ENCODE measurements at places on chromosomes 12 and 14. TPM values are rescaled to one million over a fixed set of nuclear protein-coding genes. Genes with fewer than 3 reads are reported as not detected.

- H3K36me3 ChIP-seq, result no peaks in the 10 kb centered on the region
- H3K4me1 ChIP-seq, result no peaks in the 10 kb centered on the region
- DNase-seq, result no peak
- H3K27me3 ChIP-seq, result no peaks in the 10 kb centered on the region
- no peak overlapping the region for H3K4me3 ChIP-seq
Measured at GRCh38 chr12:97061171-97061570, 154.1 kb downstream of the NEDD1 start.

GRCh38 chr12:46553266-46553665, 180.7 kb upstream of the SLC38A2 start:
- H3K4me3 ChIP-seq, result no peak overlapping the region
- H3K4me1 ChIP-seq, result peaks cover 4% of the 10 kb centered on the region
- H3K36me3 ChIP-seq, result no peaks in the 10 kb centered on the region
- no peak overlapping the region for H3K27ac ChIP-seq
- no peaks in the 10 kb centered on the region for H3K27me3 ChIP-seq

DNA sequence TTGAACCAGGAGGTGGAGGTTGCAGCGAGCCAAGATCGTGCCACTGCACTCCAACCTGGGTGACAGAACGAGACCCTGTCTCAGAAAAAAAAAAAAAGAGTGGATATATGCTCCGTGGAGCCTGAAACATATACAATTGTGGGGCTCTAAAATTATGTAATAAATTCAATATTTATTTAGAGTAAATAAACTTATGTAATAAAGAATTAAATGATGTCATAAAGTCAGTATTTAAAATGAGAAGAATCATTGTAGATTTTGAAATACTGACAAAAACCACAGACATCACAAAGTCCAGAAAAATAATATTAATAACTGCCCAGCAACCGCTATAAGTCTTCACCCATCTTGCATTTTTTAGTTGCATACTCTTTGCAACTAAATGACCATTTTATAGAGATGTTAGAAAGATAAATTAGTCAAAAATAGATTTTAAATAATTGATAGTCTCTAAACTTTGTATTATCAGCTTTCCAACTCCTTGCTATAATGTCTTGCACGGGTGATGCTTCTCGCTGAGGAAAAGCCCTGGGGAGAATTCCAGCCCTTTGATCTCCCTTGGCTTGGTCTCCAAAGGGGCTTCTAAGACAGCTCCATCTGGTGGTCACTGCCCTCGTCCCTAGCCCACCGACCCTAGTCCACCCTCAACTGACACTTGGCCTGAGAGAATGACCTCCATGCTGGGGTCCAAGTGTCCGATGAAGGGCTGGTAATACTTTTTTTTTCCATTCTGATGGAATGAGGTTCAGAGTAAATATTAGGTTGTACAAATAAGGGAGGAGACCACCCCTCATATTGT, 7.9 kb upstream of the TMBIM6 start:
- no peak overlapping the region for H3K4me3 ChIP-seq
- H3K36me3 ChIP-seq, result no peaks in the 10 kb centered on the region
- no peaks in the 10 kb centered on the region for H3K4me1 ChIP-seq
- DNase-seq, result no peak
- no peak overlapping the region for H3K27ac ChIP-seq
- no peaks in the 10 kb centered on the region for H3K27me3 ChIP-seq

GRCh38 chr12:76318773-76319594, 29.2 kb downstream of the BBS10 start:
- no peak overlapping the region for H3K27ac ChIP-seq
- no peak for DNase-seq
- H3K36me3 ChIP-seq, result no peaks in the 10 kb centered on the region
- H3K4me1 ChIP-seq, result no peaks in the 10 kb centered on the region

- peaks cover 11% of the 10 kb centered on the region for H3K4me1 ChIP-seq
- H3K4me3 ChIP-seq, result no peak overlapping the region
- H3K36me3 ChIP-seq, result no peaks in the 10 kb centered on the region
- no peak for DNase-seq
- H3K27me3 ChIP-seq, result no peaks in the 10 kb centered on the region
Measured at GRCh38 chr12:94864987-94865386, 138.5 kb downstream of the NDUFA12 start.

GRCh38 chr14:51331486-51332367, 91.7 kb downstream of the TMX1 start:
- H3K27ac ChIP-seq, result no peak overlapping the region
- peaks cover 14% of the 10 kb centered on the region for H3K4me1 ChIP-seq
- DNase-seq, result no peak
- H3K36me3 ChIP-seq, result no peaks in the 10 kb centered on the region
- no peak overlapping the region for H3K4me3 ChIP-seq

DNA sequence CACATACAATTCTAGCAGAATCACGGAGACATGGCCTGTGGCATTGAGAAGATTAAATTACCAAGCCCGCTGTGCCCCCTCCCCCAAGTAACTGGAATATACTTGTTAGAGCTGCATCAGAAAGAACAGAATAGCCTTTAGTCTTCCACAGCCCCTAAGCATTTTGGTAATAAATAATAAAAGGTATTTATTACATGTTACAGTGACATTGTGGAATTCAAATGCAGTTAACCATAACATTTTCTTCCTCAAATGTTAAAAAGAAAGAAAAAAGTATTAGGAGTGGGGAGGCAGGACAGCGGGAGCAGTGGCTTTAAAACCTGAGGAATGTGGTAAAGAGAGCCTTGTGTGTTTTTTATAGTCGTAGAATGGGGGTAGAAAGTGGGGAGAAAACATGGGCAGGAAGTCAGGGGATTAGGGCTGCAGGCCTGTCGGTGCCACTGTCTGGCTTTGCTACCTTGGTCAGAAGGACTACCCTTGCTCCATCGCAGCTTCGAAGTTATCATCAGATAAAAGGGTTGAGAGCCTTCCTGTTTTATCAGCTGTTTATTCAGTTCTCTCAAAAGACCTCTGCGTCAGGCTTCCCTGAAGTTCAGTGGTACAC, 255.9 kb downstream of the MSRB3 start:
- DNase-seq, result no peak
- no peaks in the 10 kb centered on the region for H3K4me1 ChIP-seq
- no peak overlapping the region for H3K4me3 ChIP-seq

- H3K4me1 ChIP-seq, result no peaks in the 10 kb centered on the region
- no peaks in the 10 kb centered on the region for H3K27me3 ChIP-seq
- no peak for DNase-seq
- no peak overlapping the region for H3K4me3 ChIP-seq
Measured at GRCh38 chr14:57168138-57168679, 100.5 kb downstream of the EXOC5 start.

The CEP83 gene
- total RNA-seq, result 17.3 TPM

The CERS5 gene
- 48.1 TPM for total RNA-seq

The MGST1 gene
- 11.8 TPM for total RNA-seq

The AQP2 gene
- not detected for total RNA-seq

Data from ovary (tissue), 10 donors.